Stimulated activated naive CD8-positive, alpha-beta T cell treated with anti-CD3 and anti-CD28 coated beads, Interleukin-15, Interleukin-2, amounts not matched to agents 100 U/mL and 50 U/mL, for 24 hours (primary cell): ENCODE measurements at places on chromosomes 3 and 15.

DNA sequence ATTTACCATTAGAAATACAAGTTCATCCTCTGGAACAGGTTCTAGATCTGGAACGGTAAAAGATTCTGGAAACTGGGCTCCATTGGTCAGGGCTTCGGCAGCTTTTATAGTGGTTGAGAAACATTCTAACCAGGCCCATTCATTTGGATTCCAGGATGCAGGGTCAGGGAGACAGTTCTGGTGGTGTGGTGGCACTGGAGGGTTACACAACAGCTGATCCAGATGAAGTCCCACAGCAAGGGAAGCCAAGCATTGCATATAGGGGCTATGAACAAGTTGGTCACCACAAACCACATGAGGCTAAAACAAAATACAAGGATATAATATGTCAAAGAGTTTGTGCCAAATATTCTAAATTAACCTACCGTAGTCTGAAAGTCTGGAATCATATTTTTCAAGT, 43.0 kb downstream of the FBXL22 start:
- no peak for DNase-seq

DNA sequence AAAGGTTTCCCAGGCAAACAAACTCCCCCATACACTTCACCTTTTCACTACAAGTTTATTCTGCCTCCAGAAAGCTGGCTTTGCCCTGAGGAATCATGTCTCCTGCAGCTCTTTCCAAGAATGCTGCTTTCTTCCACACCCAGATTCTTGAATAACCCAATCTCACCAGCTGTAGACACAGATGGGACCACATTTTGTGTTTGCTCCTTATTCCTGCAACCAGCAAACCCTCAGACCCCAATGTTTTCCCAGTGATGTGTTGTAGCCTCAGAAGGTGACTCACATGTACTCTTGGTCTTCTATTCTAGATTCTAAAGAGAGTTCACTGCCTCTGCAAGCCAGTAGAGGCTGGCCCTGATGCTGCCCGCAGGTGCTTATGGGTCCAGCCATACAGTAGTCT, 23.6 kb upstream of the TRIM59 start:
- no peak for DNase-seq

- no peak for DNase-seq
These were observed 234.6 kb upstream of the BCHE start for GRCh38 chr3:166071831-166072230.

DNA sequence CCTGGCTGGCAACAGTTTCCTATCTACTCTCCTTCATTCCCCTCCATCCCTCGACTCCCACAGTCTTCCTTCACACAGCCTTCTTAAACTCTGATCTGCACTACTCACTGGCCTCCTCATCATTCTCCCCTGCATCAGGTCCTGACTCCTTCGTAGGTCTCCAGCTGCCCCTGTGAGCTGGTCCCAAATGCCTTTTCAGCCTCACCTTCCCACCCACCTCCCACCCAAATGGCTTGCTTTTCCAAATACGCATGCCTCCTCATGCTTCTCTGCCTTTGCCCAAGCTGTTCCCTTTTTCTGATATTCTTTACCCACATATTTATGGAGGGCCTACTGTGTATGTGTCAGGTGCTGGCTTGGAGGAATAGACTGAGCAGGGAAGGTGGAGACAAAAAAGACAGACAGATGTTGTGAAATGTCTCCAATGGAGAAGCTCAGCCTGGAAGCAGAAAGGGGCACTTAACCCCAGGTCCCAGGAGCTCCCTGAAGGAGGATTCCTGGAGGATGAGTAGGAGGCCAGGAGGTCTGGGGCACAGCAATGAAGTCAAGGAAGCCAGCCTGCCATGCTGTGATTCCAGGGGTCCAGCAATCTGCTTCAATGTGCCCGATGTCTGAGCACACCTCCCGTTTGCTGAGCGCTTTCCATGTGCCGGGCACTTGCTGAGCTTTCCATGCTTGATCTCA, 252.2 kb downstream of the SHQ1 start:
- no peak for DNase-seq

GRCh38 chr15:99369196-99369595, 117.9 kb downstream of the LRRC28 start:
- no peak for DNase-seq

- no peak for DNase-seq
These were observed 376.0 kb upstream of the ALCAM start for GRCh38 chr3:104990758-104991157.

DNA sequence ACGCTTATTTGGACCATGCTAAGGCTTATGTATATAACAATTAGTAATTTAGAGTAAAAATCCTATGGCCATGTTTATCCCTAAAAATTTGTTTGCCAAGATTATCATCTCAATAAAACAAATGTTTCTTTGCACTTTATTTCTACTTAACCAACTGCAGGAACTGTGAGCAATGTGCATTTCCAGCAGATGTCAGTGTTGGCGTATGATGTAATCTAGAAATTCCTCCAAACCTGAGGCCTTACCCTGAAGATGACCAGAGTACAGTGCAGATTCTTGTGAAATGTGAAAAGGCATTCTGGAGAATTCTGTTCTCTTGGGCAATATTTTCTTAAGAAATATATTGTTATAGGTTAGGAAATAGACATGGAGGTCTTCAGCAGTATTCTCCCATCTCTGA, 205.9 kb downstream of the MBNL1 start:
- no peak for DNase-seq

GRCh38 chr3:69683082-69683806, 56.0 kb upstream of the MITF start:
- DNase-seq, result no peak

DNA sequence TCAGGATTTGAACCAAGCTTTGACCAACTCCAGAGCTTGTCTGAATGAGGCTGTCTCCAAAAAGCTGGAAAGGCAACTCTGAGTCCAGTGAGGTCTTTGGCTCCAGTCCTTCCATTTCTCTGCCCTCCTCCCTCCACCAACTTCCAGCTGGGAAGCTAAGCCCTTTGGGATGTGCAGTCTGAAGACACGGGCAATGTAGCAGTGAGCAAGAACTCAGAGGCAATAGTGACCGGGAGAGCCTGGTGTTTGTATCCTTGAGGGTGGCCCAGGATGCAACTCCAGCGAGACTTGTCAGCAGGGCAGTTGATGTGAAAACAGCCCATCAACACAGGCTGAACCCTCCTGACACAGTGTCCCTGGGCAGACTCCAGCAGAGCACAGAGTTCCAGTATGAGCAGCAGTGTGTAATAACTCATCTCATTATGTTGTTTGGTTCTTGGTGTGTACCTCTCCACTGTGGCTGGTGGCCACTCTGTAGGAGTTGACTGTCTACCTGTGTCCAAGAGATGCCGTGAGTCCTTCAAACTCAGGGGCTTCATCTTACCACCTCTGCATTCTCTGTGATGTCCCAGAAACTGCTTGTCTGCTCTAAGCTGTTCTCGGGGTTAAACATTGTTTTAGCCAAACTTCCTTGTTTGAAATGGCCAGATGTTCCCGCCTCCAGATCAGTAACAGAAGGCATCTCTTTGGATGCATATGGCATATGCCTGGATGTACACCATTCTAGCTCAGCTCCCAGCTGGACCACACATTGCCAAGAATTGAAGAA, 6.6 kb downstream of the CDCP1 start:
- DNase-seq, result no peak

DNA sequence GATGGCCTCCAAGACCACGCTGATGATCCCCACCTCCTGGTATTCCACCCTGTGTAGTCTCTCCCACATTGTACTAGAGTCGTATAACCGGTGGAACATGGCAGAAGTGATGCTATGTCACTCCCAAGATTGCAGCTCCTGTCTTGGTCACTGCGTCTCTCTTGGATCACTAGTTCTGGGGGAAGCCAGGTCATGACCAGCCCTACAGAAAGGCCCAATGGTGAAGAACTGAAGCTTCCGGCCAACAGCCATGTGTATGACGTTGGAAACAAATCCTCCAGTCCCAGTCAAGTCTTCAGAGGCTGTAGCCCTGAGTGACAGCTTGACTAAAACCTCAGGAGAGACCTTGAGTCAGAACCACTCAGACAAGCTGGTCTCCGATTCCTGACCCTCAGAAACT, 61.9 kb upstream of the FNDC3B start:
- no peak for DNase-seq

GRCh38 chr3:58049143-58049785, 41.0 kb downstream of the FLNB start:
- no peak for DNase-seq
